Renal cortical epithelial cell (primary cell): ENCODE measurements at places on chromosomes 5 and 9. TPM values are rescaled to one million over a fixed set of nuclear protein-coding genes. Genes with fewer than 3 reads are reported as not detected.

Gene ALG2
- 46.7 and 54.6 TPM in 2 replicates for total RNA-seq

Gene PDZD2
- 6.6 and 14.2 TPM in 2 replicates for total RNA-seq

Gene TAF11L5
- total RNA-seq = not detected in 2 replicates

Gene DEPDC1B
- total RNA-seq = 5.7 and 17.9 TPM in 2 replicates

Gene SVEP1
- under 0.01 and 0.17 TPM in 2 replicates for total RNA-seq

Gene SAPCD2
- total RNA-seq = 0.99 and 12.0 TPM in 2 replicates

Gene UGT3A1
- 2.8 and 9.4 TPM in 2 replicates for total RNA-seq

Gene DNAJC25
- 12.2 and 20.2 TPM in 2 replicates for total RNA-seq

Gene EIF4EBP3
- total RNA-seq = 0.17 and 0.80 TPM in 2 replicates

Gene GBGT1
- 3.1 and 5.1 TPM in 2 replicates for total RNA-seq

Gene LIX1
- total RNA-seq = 0.17 and 1.2 TPM in 2 replicates

DNA sequence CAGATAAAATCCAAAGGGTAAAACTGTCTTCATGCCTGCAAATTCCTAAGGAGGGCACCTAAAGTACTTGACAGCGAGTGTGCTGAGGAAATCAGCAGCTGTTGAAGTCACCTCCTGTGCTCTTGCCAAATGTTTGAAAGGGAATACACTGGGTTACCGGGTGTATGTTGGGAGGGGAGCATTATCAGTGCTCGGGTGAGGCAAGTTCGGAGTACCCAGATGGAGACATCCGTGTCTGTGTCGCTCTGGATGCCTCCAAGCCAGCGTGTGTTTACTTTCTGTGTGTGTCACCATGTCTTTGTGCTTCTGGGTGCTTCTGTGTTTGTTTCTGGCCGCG, 727 bp upstream of the ADRB2 start:
- DNase-seq = no peak

GRCh38 chr9:35703906-35704672, 14.4 kb upstream of the TPM2 start:
- no peak for DNase-seq

GRCh38 chr9:104280711-104281110, 186.6 kb downstream of the SMC2 start:
- no peak for DNase-seq

DNA sequence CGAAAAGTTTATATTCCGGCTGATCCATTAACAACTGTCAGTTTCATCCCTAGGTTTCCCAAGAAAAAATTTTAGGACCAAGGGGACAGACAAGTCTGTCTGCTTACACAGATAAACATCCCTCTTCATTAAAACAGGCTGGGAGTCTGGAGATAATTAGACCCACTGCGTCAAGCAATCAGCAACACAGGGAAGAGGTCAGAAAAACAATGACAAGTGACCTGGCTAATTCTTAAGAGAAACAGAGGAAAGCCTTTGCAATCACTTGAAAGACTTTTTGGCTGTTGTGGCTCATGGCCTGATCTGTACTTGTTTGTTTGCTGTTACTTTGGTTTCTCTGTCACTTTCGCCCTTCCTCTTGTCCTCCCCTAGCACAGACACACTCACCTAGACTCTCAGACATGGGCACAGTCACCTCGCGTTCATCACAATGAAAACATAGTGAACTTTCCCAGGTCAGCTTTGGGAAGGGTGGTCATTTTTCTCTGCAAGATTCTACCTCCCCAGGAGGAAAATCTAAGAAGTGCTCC, 2.9 kb upstream of the CCDC192 start:
- DNase-seq = no peak

DNA sequence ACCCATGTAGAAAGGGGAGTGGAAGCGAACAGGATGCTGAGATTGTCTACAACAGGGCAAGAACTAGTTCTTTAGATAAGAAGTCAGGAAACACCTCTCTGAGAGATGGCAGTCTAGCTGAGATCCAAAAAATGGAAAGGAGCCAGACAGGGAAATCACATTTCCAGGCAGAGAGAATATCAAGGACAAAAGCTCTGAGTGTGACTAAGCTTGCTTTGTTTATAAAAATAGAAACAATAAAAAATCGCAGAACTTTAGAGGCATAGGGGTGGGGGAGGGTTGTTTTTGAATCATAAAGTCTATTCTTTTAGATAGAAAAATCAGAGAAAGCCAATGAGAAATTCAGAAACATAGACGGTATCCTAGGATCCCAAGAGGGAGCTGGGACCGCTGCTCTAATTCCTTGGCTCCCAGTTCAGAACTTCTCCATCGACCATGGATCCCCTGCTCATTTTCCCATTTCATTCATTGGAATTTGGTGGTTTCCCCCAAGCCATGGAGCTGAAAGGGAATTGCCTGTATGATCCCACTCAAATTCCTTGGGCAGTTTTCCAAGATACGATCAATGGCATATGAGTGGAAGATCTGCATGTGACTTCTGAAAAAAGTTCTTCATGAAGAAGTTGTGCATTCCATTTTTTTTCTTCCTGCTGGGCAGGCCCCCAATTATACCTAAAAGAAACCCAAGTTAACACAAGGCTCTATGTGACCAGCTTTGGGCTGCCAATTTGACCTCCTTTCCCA, 182.0 kb downstream of the GRIA1 start:
- DNase-seq = no peak

DNA sequence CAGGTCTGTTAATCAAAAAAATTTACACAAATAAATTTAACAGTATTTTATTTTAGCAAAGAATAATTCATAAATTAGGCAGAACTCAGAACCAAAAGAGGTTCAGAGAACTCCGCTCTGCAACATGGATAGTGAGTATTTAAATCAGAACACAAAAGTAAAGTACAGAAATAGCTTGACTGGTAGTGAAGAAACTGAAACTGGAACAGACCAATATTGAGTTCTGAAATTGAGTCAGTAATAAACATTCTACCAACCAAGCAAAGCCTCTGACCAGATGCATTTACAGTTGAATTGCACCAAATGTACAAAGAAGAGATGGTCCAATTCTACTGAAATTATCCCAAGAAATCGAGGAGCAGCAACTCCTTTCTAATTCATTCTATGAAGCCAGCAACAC, 1542.8 kb downstream of the EFNA5 start:
- no peak for DNase-seq

DNA sequence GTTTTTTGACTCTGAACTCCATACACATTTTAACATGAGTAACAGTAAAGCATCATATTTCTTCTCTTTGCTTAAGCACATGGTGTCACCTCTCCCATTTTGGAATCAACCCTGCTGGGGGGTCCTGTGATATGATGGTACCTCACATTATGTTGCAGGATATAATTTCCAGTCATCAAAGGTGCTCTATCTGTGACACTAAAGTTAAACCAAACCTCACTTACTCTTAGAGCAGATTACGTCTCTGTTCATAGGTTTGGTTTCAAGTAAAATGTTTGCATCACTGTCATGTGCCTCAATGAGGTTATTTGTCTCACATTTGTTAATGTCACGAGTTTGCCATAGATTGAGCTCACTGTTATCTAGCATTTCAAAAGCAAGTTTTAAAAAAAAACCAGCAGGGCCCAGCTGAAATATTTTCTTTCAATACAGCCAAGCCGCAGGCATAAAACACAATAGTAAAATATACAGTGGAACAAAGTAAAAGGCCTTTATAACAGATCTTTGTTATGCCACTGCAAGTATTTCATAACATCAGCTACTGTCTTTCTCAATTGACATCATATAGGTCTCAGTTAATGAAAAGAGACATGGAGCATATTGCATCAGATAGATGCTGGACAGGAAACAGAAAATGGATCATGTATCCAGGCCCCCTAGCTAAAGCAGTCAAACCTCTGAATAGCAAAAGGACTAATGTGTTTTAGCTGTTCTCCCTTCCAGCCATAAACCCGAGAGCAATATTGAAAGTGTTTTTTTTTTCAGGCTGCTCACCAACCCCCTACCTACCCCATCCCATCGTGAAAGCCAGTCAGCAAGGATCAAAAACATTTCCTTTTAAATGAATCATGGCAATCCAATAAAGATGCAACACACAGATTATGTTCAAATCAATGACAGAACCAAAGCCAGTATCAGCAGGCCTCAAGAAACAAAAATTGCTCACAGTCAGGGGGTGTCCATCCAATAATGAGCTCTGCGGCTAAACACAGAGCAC, 182.1 kb upstream of the ITGA1 start:
- no peak for DNase-seq

- peak; percentile 79 for DNase-seq
Measured at GRCh38 chr9:89634995-89635742, 30.4 kb downstream of the GADD45G start.

DNA sequence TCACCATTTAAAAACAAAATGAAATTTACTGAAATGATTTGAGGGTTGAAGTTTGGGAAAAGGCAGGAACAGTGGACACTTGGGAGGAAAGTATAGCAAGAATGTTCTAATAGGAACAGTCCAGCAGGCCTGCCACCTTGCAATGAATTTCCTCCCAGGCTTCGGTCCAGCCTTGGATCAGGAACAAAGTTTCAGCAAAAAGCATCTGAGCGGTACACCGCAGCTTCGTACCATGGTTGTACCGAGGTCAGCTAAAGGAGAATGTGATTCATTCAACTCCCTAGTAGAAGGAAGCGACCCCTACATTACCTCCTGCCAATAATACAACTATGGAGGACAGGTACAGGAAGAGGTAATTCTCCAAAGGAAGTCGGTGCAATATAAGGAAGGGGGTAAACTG, 111.4 kb downstream of the ENC1 start:
- no peak for DNase-seq

- no peak for DNase-seq
Measured at GRCh38 chr9:91477106-91477505, 53.5 kb upstream of the NFIL3 start.

GRCh38 chr9:123866497-123866896, 63.4 kb downstream of the DENND1A start:
- no peak for DNase-seq

- no peak for DNase-seq
Measured at GRCh38 chr9:108609227-108609896, 246.4 kb downstream of the ACTL7B start.

- DNase-seq = peak; percentile 100
Measured at GRCh38 chr5:34686762-34687268, 30.7 kb downstream of the RAI14 start.

GRCh38 chr9:82161876-82162275, 173.3 kb downstream of the SPATA31D1 start:
- peak; percentile 87 for DNase-seq

DNA sequence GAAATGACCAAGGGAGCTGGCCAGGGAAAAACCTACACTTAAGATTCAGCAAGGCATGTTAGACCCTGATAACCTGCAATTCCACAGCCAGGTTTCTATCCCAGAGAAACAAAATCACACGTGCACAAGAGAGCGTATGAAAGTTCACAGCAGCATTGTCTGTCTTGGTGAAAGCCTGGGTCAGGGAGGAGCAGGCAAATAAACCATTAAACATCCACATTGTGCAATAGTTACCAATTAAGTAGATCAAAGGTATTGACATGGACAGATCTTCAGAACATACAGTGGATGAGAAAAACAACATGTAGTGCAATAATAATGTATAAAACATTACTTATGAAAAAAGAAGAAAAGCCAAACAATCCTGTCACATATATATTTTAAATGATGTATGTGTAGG, 15.9 kb upstream of the GPX3 start:
- DNase-seq = peak; percentile 78

DNA sequence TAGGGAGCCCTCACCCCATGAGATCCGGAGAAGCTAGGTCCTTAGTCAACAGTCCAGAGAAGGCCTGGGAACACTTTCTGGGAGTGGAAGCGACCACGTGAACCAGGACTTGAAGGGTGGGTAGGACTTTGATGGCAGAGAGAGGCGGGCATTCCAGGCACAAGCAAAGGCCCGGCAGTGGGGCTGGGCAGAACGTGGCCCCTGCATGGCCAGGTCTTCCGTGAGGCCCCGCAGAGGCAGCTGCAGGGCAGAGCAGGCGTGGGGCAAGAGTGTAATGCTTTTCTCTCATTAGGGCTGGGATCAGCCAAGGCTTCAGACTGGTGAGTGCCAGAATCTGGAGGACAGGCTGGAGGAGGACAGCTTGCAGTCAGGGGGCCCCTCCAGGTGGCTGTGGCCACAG, 184.1 kb downstream of the PAX5 start:
- DNase-seq = no peak

DNA sequence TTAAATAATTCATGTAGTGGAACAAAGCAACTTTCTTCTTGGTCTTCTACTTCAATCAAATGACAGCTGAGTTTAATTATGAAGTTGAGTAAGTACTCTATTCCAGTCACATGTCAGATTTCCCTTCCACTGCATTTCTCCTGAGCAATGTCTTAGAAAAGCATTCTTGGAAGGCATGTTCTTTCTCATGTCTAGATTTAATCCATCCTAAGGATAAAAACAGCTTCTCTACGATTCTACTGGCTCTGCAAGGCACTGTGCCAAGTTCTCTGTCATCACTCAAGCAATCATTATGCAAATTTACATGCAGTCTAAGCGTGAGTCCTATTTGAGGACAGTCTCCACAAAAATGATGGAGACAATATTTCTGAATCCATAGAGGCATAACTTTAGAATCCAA, 142.4 kb downstream of the YIPF5 start:
- peak; percentile 19 for DNase-seq

- DNase-seq = no peak
Measured at GRCh38 chr5:3511519-3511918, 84.1 kb upstream of the IRX1 start.

- DNase-seq = no peak
Measured at GRCh38 chr5:80468131-80468530, 19.8 kb upstream of the FAM151B start.

DNA sequence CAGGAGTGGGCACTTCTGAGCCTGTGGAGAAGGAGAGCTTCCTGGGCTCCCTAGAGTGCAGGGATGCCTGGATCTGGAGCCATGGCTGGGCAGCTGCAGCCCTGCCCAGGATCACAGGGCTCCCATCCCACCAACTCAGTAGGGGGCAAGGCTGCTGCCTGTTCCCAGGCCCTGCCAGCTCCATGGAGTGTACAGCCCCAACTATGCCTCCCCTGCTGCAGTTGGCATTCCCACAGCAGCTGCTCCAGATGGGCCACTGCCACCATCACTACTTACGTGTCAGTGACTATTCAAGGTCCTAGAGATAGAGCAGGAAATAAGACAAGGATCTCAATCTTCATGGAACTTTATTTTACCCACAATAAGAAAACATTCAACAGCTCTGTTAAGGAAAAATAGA, 107.1 kb upstream of the TNPO1 start:
- no peak for DNase-seq

GRCh38 chr9:107299437-107299836, 16.4 kb downstream of the RAD23B start:
- peak; percentile 36 for DNase-seq

GRCh38 chr5:57302164-57302563, 128.3 kb downstream of the GPBP1 start:
- DNase-seq = peak; percentile 84

DNA sequence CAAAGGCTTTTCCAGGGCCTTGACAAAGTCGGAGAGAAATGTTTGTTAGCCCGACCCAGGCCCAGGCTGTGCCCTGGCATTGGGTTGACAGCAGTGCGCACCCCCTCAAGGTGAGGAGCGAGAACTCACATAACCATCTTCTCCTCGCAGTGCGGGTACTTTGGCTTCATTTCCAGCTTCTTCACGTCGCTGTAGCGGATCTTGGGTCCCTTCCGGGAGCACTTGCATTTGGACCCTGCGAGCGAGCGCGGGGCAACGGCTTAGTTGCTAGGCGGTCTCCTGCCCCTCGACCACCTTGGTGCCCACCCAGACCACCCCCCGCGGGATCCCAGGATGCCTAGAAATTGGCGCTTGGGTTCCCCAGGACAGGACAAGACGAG, 496 bp downstream of the CXCL14 start:
- no peak for DNase-seq

- DNase-seq = no peak
Measured at GRCh38 chr9:73595036-73595545, 443.4 kb downstream of the ANXA1 start.

GRCh38 chr5:135951257-135951656, 3.5 kb downstream of the LECT2 start:
- no peak for DNase-seq
